Purkinje cell (primary cell): ENCODE measurements at places on chromosomes 7 and 10. TPM values are rescaled to one million over a fixed set of nuclear protein-coding genes. Genes with fewer than 3 reads are reported as not detected.

Gene ZSCAN25
- 0.45 and 1.1 TPM in 2 replicates for polyA plus RNA-seq

Gene SDK1
- 0.91 and 1.4 TPM in 2 replicates for polyA plus RNA-seq

Gene CNTNAP2
- 21.3 and 33.0 TPM in 2 replicates for polyA plus RNA-seq

Gene GNG11
- 3.5 and 4.7 TPM in 2 replicates for polyA plus RNA-seq

Gene NPY
- 52.9 TPM in 1 of 2 replicates, not detected in the other for polyA plus RNA-seq
